ENCODE measurements at places on chromosomes 1 and 21. TPM values are rescaled to one million over a fixed set of nuclear protein-coding genes. Genes with fewer than 3 reads are reported as not detected.
A peak's percentile ranks its signal among the peaks of the same experiment; 100 is the strongest.

TNFAIP8L2 gene
- not detected for total RNA-seq

- no peak overlapping the region for H3K27ac ChIP-seq
- H3K27me3 ChIP-seq, result no peaks in the 10 kb centered on the region
- DNase-seq, result no peak
- no peak overlapping the region for H3K4me3 ChIP-seq
- no peaks in the 10 kb centered on the region for H3K36me3 ChIP-seq
- H3K4me1 ChIP-seq, result 0 out of 2 replicates have a peak, but pooled peaks cover 5% of the 10 kb centered on the region
These were observed 86.4 kb downstream of the PLXNA2 start for GRCh38 chr1:208157769-208158168.

GRCh38 chr1:30028939-30029338, 694.4 kb downstream of the MATN1 start:
- H3K27ac ChIP-seq, result no peak overlapping the region
- H3K36me3 ChIP-seq, result no peaks in the 10 kb centered on the region
- no peaks in the 10 kb centered on the region for H3K27me3 ChIP-seq
- no peak for DNase-seq
- no peaks in the 10 kb centered on the region for H3K4me1 ChIP-seq
- no peak overlapping the region for H3K4me3 ChIP-seq

DNA sequence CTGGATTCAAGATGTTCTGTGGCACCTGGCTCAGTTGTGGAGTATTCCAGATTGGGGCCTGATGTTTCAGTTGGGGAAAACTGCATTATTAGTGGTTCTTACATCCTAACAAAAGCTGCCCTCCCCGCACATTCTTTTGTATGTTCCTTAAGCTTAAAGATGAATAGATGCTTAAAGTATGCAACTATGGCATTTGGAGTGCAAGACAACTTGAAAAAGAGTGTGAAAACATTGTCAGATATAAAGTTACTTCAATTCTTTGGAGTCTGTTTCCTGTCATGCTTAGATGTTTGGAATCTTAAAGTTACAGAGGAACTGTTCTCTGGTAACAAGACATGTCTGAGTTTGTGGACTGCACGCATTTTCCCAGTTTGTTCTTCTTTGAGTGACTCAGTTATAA, 7.2 kb downstream of the FPGT start:
- no peak overlapping the region for H3K27ac ChIP-seq
- H3K36me3 ChIP-seq, result no peaks in the 10 kb centered on the region
- no peak overlapping the region for H3K4me3 ChIP-seq

GRCh38 chr1:13224480-13225060, 1.4 kb downstream of the PRAMEF18 start:
- H3K27me3 ChIP-seq, result peaks cover 7% of the 10 kb centered on the region
- no peaks in the 10 kb centered on the region for H3K4me1 ChIP-seq
- no peak overlapping the region for H3K27ac ChIP-seq

DNA sequence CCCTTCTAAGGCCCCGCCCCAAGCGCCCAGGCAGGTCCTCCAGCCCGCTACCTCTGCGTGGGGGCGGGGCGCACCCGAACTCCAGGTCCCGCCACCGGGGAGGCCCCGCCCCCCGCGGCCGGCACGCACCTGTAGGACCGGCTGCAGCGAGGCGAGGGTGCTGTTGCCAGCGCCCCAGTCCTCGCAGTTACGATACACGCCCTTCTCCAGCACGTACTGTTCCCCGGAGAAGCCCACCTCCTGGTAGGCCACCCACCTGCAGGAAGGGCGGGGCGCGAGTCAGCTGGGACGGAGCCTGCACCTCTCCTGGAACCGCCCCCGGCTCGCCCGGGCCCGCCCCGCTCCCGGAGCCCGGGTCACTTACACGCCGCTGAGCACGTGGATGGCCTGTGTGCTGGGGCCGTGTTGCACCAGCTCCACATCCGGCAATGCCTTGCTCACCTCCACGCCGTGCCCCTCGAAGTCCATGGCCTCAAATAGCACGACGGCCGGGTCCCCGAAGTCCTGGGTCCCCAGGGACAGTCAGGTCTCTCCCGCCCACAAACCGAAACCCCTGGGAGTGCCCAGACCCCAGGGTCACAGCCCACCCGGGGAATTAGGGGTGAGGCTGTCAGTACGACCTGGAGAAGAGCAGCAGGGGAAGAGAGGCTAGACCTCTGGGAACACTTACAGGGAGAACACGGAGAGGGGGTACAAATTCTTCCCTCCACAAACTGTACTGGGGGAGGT, 17.3 kb downstream of the CRYBG2 start:
- peak overlapping the region; percentile 20 for H3K27ac ChIP-seq
- peak; percentile 86 for DNase-seq
- H3K4me1 ChIP-seq, result peaks cover 5% of the 10 kb centered on the region
- H3K27me3 ChIP-seq, result no peaks in the 10 kb centered on the region

All from PC-3 (cell line).